ENCODE measurements at places on chromosomes 6 and 20.

- no peak for DNase-seq
Measured at GRCh38 chr20:31596831-31597480, 8.1 kb upstream of the ID1 start.

- DNase-seq, result no peak
Measured at GRCh38 chr20:56098981-56099500, 93.7 kb upstream of the CBLN4 start.

DNA sequence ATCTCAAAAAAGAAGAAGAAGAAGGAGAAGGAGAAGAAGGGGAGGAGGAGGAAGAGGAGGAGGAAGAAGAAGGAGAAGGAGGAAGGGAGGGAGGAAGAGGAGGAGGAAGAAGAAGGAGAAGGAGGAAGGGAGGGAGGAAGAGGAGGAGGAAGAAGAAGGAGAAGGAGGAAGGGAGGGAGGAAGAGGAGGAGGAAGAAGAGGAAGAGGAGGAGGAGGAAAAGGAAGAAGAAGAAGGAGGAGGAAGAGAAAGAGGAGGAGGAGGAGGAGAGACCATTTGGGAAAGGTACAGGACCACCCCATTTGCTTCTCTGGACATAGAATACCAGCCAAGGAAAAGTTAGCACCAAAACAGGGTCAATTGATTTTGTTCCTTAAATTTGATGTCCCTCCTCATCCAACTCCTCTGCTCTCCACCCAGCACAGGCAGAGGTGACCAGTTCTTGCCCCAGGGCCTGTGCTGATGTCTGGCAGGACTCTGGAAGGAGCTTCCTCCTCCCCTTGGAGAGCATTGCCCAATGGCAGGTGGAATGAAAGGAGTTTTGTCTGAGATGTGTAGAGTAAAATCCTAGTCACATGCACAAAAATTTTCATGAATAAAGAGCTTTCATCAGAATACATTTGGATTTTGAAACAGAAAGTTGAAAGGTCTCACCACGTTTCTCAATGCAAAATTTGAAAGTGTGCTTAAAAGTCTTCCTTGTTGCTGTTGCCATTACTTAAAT is 182.9 kb downstream of the LY86 start:
- DNase-seq, result no peak

- DNase-seq, result no peak
Measured at GRCh38 chr20:63568986-63569949, 4.8 kb downstream of the HELZ2 start.

DNA sequence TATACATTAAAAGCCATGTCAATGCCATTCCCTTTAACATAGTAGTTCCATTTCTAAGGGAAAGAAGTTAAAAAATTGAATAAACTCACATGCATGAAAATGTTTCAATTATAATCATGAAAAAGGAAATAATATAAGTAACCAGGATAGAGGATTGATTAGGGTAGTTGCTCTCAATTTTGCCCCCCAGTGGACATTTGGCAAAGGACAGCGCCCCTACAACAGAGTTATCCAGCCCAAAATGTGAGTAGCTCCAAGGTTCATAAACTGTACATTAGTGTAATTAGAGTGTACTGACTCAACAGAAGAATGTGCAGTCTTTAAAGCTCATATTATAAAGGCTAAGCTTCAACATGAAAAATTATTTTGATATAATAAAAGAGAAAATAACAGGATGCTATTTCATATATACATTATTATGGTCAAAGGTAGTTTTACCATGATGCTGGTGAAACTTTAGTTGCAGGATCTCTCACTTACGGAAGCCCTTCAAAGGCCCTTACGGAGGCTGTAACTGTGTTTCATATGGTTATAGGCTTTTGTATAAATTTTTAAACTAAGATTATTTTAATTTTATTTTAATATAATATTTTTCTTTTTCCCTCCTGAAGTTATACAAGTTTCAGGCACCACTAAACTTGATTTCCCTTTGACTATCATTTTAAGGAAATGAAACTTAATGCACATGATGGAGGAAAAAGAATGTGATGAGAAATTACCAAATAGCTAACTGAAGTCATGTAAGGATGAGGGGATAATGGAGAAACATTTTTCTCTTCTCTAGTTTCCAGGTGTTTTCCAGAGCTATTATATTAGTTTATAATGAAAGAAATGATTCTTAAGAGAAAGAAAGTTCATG is 403.6 kb downstream of the PLCB1 start:
- DNase-seq, result peak; percentile 32

DNA sequence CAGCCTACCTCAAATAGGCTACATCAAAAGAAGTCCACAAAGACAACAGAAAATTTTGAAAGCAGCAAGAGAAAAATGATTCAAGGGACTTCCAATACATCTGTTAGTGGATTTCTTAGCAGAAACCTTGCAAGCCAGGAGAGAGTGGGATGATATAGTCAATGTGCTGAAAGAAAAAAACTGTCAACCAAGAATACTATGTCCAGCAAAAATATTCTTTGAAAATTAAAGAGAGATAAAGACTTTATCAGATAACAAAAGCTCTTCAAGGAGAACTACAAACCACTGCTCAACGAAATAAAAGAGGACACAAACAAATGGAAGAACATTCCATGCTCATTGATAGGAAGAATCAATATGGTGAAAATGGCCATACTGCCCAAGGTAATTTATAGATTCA is 34.0 kb downstream of the MCHR2 start:
- no peak for DNase-seq

DNA sequence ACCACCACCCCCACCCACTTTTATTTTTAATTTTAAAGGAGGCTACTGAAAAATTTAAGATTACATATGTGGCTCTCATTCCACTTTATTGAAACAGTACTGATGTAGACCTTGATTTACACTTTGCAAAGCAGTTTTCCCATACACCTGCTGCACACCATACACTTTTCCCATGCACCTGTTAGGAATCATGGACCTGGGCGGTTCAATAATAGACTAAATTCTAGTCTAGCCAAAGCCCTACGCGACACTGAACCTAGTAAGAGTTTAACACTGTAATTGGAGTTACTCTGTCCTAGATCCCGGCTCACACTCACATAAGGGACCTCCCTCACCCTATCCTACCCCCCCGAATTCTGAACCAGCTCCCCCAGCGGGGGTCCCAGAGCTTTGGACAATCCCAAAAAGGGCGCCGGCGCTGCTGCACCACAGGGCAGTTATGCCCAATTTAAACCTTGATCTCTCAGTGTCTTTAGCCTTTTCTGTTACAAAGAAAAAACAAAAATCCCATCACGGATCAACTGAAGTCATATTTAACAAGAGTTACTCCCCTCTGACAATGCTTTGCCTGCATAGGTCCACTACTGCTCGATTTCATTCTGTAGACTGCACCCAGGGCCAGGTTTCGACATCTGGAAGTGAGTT is 2.4 kb upstream of the GCLC start:
- no peak for DNase-seq

DNA sequence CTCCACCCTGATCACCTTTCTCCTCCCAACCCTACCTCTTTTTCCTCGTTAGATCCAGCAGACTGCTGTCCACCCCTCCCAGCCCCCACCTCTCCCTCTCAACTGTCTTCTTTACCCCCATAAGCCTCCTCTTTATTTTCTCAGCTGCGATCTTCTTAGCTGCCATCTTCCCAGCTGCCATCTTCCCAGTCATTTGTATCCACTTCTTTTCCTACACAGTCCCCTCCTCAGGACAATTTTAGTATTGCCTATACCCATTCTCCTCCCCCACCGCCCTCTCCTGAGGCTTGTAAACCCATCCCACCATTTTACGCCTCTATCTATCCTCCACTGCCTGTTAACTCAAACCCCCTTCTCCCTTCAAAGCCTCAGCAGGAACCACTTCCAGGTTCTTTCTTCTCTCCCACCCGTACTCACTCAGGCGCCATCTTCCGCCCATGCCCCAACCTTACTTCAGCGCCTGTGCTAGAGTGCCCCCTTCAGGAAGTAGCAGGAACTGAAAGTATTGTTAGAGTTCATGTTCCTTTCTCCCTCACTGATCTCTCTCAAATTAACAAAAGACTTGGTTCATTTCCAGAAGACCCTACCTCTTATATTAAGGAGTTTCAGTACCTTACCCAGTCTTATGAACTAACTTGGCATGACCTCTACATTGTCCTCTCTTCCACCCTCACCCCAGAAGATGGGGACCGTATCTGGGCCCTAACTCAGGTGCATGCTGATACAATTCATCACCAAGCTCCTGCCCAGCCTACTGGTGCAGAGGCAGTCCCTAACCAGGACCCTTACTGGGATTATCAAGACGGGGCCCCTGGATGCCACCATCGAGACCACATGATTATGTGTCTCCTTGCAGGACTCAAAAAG is 236.0 kb downstream of the ADGRG6 start:
- DNase-seq, result peak; percentile 35

GRCh38 chr6:168988801-168989200 is 264.8 kb downstream of the THBS2 start:
- no peak for DNase-seq

- peak; percentile 40 for DNase-seq
Measured at GRCh38 chr6:141326426-141326825, 806.3 kb upstream of the GJE1 start.
